ENCODE measurements at places on chromosomes 7 and 10. TPM values are rescaled to one million over a fixed set of nuclear protein-coding genes. Genes with fewer than 3 reads are reported as not detected.

GRCh38 chr10:128660726-128661125 is 534.5 kb upstream of the MKI67 start:
- no peak for DNase-seq

The APBB1IP gene
- 1.4 TPM for total RNA-seq

DNA sequence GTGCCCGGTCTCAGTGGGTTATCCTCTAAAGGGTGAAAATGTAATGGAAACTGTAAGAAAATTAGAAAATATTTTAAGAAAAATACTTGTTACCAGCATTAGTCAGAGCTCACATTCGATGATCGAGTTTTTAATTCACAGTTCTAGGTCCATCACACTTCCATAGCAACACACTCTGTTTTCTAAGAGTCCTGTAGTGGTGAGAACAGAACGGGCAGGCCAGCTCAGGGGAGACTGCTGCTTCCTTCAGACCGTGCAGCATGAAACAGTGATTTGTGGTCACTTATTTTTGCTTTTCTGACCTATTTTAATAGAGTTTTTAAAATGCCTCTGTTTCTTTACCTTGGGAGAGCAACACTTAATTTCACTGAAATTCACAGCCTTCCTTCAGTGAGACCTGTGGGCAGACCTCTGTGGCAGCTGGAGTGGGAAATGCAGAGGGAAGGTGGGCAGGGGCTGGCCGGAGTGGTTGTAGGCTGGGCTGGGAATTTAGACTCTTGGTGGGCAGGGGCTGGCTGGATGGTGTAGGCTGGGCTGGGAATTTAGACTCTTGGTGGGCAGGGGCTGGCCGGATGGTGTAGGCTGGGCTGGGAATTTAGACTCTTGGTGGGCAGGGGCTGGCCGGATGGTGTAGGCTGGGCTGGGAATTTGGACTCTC is 1.5 kb downstream of the SUN1 start:
- DNase-seq, result no peak

DNA sequence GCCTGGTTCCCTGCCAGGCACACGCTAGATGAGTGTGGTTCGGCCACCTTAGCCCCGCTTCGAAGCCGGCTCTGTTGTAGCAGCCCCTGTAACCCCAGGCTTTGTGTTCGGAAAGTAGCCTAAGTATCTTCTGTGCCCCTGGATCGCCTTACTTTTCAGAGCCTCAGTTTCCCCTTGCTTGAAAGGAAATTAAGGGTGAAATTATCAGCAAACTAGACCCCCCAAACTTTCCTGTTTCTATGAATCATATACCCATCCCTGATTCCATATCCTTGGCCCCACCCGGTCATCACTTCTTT is 312 bp downstream of the PDCD11 start:
- DNase-seq, result no peak

GRCh38 chr10:82319074-82319473 is 444.1 kb downstream of the NRG3 start:
- no peak for DNase-seq

The PSD gene
- 11.6 TPM for total RNA-seq

DNA sequence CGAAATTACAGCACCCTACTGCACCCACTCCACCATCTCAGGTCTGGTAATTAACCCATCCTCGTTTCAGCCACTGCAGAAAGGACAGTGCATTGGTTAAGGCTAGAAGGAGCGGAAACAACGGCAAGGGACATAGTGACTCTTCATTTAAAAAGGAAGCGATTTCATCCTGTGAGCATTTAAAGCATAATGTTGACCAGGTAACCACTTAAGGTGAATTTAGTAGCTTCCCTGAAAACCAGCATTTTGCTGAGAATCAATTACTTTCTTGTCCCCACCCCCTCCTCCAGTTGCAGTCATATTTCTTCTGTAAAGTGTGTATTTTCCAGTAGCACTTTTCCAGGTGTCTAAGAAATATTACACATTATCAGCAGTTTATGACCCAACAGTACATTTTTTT is 821 bp upstream of the JAZF1 start:
- DNase-seq, result no peak

The EPO gene
- not detected for total RNA-seq

GRCh38 chr7:22859641-22860290 is 37.1 kb upstream of the TOMM7 start:
- DNase-seq, result no peak

The NPVF gene
- 1.2 TPM for total RNA-seq

The GNG11 gene
- total RNA-seq, result 35.6 TPM

GRCh38 chr7:32937344-32938174 is 19.7 kb upstream of the FKBP9 start:
- DNase-seq, result peak; percentile 42

DNA sequence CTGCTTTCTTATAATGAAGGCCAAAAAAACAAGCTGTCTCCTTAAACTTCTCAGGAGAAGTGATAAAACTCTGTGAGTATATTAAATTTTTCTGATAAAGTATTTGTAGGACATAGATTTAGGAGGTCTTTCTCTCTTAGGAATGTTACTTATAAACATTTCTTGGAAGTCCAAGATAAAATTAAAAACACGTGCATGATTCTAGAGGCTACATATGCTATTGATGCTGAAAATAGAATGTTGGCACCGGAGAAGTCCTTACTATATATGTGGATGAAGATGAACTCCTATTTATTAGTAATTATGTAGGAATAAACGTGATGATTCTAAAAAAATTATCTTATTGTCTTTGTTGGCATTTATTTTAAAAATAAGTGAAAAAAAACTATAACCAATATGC is 241.3 kb upstream of the LRRTM3 start:
- DNase-seq, result no peak

The SRRM3 gene
- 3.1 TPM for total RNA-seq

The PTPRZ1 gene
- total RNA-seq, result 64.0 TPM

The RUFY2 gene
- total RNA-seq, result 56.6 TPM

The COL26A1 gene
- 1.4 TPM for total RNA-seq

DNA sequence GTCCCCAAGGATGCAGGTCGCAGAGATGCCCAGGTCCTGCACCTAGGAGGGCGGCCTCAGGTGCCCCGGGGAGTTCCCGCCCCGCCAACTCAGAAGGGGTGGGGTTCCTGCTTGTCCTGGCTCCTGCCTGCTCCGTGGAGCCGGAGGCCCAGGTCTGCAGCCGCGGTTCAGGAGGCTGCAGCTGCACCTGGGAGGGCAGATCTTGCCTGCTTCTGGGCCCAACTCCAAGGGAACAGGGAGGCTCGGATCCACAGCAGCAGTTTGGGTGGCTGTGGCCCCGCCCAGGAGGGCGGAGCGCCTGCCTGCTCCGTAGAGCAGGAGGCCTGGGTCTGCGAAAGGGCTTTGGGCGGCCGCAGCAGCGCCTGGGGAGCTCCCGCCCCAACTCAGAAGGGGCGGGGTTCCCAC is 108.2 kb upstream of the EGR2 start:
- no peak for DNase-seq

The FAM20C gene
- total RNA-seq, result 23.4 TPM

The LOXL4 gene
- total RNA-seq, result 20.2 TPM

GRCh38 chr10:131892806-131893675 is 7.8 kb upstream of the PPP2R2D start:
- peak; percentile 30 for DNase-seq

- DNase-seq, result no peak
Observed at GRCh38 chr10:69449841-69450240, 1.4 kb upstream of the TSPAN15 start.

Data from umbilical cord (tissue), 2 donors.